ENCODE measurements at places on chromosomes 1 and 21. TPM values are rescaled to one million over a fixed set of nuclear protein-coding genes. Genes with fewer than 3 reads are reported as not detected.
A peak's percentile ranks its signal among the peaks of the same experiment; 100 is the strongest.

GRCh38 chr1:110190282-110190929, 19.7 kb upstream of the KCNC4 start:
- H3K36me3 ChIP-seq = no peaks in the 10 kb centered on the region
- H3K4me1 ChIP-seq = no peaks in the 10 kb centered on the region
- H3K27me3 ChIP-seq = no peaks in the 10 kb centered on the region

PPFIA4 gene
- 21.5 TPM for total RNA-seq

DNA sequence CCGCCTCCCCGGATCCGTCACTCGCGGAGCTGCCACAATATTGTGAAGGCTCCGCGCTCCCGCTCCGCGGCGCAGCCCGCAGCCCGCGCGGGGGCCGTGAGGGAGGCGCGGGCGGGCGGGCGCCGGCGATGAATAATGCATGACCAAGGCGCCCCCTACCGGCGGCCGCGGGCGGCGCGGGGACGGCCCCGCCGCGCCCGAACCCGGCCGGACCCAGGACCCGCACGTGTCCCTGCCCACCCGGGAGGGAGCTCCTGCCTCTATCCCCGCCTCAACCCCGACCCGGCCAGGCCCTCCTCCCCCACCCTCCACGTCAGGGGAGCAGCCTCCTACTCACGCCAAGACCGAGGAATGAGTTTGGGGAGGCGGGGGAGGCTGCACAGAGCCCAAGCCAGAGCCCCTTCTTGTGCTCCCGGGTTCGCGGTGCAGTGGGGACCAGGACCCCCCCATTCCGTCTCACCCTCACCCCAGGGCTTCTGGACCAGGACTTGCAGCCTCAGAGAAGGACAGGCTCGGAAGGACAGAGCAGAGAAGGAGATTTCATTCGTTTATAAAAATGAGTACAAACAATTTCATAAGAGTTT, 70.8 kb upstream of the CASZ1 start:
- peaks cover 21% of the 10 kb centered on the region for H3K4me1 ChIP-seq
- H3K36me3 ChIP-seq = no peaks in the 10 kb centered on the region
- H3K27ac ChIP-seq = no peak overlapping the region
- H3K27me3 ChIP-seq = peaks cover 44% of the 10 kb centered on the region
- peak; percentile 88 for DNase-seq
- peak overlapping the region; percentile 59 for H3K4me3 ChIP-seq

DIO1 gene
- total RNA-seq = not detected

DNA sequence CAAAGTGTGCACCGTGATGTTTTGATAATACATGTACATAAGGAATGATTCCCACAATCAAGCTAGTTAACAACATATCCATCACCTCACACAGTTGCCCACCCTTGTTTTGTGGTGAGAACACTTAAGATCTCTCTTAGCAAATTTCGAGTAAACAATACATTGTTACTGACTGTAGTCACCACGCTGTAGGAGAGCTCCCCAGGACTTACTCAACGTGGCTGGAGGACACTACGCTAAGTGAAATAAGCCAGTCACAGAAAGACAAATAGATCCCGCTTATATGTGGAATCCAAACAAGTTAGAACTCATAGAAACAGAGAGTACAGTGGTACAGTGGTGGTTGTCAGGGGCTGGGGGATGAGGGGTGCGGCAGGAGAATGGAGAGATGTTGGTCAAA, 24.8 kb downstream of the GPR137B start:
- DNase-seq = no peak
- H3K4me1 ChIP-seq = no peaks in the 10 kb centered on the region
- H3K27me3 ChIP-seq = no peaks in the 10 kb centered on the region
- no peak overlapping the region for H3K27ac ChIP-seq
- H3K36me3 ChIP-seq = no peaks in the 10 kb centered on the region

DNA sequence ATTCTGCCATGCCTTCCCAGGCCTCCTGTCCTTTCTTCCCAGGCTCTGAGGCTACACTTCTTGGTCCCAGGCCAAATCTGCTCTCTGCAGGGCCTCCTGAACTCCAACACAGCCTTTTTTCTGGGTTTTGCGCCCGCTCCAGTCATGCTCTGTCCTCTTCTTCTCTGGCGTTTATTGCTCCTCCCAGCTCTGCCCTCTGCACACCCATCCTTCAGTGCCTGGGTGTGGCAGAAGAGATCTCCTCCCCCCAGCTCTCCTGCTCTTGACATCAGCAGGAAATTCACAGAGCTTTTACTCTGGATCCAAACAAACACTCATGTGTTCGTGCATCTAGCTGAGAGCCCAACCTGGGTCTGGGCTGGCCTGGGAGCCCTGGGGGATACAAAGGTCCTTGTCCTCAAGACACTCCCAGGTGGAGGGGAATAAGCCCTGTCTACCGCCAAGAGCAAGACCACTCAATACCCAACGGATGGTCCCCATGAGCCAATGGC, 22.9 kb upstream of the EPS8L3 start:
- H3K27ac ChIP-seq = no peak overlapping the region
- no peaks in the 10 kb centered on the region for H3K27me3 ChIP-seq
- H3K4me1 ChIP-seq = peaks cover 5% of the 10 kb centered on the region
- H3K36me3 ChIP-seq = no peaks in the 10 kb centered on the region
- DNase-seq = no peak

DNA sequence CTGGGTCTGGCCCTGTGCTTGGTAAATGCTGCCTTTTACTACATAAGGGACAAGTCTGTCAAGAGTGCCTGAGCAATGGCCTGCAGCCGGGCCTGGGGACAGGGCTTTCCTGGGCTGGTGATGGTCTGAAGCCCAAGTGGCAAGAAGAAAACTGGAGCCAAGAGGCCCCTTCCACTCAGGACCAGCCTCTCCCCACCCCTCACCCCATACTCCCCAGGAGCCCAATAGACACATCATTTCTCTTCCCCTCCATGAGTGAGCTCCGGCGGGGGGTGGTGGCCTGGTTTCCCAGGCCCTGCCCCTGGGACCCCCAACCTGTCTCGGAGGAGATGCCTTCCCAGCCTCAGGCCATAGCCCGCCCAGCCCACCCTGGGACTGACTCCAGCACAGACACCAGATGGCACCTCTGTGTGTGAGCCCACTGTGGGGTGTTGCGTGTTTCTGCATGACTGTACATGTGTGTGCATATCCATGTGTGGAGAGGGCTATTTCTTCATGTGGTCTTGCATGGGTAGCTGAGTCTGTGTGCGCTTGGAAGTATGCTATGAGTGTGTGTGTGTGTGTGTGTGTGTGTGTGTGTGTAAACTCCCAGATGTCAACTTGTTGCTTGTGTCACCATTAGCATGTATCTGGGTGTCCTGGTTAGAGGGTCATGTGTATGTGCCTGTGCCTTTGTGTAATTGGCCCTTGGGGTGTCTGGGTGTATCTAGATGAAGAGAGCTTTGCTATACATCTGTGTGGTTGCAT, 14.3 kb upstream of the LRP8 start:
- no peaks in the 10 kb centered on the region for H3K4me1 ChIP-seq
- no peaks in the 10 kb centered on the region for H3K36me3 ChIP-seq
- DNase-seq = no peak
- H3K4me3 ChIP-seq = no peak overlapping the region
- H3K27me3 ChIP-seq = no peaks in the 10 kb centered on the region

CELA2B gene
- not detected for total RNA-seq

DNA sequence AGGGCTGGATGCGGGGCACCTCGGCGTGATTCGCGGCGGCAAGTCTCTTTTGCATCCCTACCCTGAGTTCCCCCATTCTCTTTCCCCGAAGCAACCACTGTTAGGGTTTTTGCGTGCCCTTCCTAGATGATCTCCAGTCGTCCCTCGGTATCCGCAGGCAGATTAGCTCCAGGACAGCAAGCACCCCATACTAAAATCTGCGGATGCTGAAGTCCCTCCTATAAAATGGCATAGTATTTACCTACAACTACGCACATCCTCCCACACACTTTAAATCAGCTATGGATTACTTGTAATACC, 22.8 kb upstream of the CFAP126 start:
- H3K4me1 ChIP-seq = peaks cover 4% of the 10 kb centered on the region
- DNase-seq = no peak
- H3K27ac ChIP-seq = no peak overlapping the region
- H3K4me3 ChIP-seq = peak overlapping the region; percentile 66

- DNase-seq = peak; percentile 33
- no peaks in the 10 kb centered on the region for H3K27me3 ChIP-seq
- H3K4me1 ChIP-seq = peaks cover 37% of the 10 kb centered on the region
- H3K4me3 ChIP-seq = no peak overlapping the region
- H3K27ac ChIP-seq = no peak overlapping the region
Observed at GRCh38 chr1:209416039-209416438, 167.5 kb upstream of the CAMK1G start.

Data from neural progenitor cell (in vitro differentiated cells).